ENCODE measurements at places on chromosomes 4 and X. TPM values are rescaled to one million over a fixed set of nuclear protein-coding genes. Genes with fewer than 3 reads are reported as not detected.

DNA sequence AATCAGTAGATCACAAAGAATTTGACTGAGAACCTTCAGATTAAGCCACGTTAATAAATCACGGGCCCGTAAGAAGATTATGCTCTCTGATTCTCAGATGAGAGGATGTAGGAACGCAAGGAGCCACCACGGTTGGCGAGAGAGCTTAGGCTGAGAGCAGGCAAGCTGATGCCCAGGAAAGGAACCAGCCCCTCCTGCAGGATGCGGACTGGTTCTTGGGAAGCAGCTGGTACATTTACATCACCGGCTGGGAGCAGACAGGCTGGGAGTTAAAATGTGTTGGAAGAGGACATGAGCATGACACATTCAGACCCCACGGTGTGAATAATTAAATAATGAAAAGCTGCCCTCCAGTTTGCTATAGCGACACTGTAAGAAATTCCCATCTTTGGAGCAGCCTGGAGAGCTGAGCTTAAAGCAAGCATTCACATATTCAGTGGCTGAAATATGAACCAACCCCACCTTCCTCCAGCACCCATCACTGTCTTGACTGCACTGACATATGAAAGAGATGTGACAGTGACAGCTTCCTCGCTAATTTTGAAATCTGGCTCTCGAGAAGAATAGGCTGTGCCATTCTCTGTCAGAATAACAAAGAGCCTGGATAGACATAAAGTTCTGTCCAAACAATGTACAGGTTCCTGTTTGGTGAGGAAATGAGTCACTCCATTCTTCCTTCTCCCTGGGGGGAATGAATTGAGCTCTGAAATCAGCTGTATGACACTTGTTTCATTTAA lies 33.1 kb downstream of the LNX1 start:
- peak; percentile 72 for DNase-seq

GRCh38 chrX:130155564-130155963 lies 10.1 kb downstream of the AIFM1 start:
- DNase-seq, result no peak

DNA sequence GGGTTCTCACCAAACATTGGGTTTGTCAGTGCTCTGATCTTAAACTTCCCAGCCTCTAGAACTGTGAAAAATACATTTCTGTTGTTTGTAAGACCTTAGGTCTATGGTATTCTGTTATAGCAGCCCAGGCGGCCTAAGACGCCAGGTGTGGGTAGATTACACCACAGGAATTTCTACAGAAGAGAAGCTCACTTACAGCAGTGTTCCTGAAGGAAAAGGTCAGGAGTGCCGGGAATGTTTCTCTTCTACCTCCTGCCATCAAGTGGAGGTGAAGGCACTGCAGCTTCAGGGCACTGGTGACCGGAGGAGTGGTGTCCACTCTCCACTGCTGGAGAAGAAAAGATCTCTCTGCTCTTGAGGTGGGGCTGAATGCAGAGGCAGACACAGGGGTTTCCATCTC lies 45.7 kb downstream of the FHDC1 start:
- DNase-seq, result peak; percentile 16

GRCh38 chr4:123701131-123701575 lies 304.6 kb downstream of the SPRY1 start:
- DNase-seq, result no peak

GRCh38 chr4:33078145-33078544 lies 2358.0 kb downstream of the PCDH7 start:
- no peak for DNase-seq

DNA sequence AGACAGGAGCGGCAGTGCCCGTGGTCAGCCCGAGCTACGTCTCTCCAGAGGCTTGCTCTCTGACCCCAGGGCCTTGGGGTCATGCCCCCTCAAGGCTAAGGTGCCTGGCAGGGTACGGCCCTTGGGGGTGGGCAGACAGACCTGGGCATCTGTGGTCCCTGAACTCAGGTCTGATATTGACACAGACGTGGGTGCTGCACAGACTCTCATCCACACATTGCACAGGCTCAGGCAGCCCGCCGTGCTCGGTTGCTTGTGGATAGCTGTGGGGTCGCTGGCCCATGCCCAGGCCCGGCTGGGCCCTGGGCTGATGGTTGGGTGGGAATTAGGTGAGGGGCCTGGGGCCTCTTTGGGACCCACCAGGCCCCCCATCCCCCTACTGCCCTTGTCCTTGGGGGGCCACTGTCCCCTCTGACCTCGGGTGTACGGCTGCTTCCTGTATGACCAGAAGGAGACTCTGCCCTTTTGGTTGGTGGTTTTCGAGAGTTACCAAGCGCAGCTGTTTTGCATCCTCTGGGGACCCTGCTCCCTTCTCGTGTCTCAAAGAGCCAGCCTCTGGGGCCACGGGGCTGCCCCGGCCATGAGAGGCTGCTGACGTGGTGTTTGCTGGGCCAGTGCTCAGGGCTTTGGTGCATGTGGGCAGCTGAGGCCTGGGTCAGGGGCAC lies 10.1 kb downstream of the FGFRL1 start:
- DNase-seq, result no peak

DNA sequence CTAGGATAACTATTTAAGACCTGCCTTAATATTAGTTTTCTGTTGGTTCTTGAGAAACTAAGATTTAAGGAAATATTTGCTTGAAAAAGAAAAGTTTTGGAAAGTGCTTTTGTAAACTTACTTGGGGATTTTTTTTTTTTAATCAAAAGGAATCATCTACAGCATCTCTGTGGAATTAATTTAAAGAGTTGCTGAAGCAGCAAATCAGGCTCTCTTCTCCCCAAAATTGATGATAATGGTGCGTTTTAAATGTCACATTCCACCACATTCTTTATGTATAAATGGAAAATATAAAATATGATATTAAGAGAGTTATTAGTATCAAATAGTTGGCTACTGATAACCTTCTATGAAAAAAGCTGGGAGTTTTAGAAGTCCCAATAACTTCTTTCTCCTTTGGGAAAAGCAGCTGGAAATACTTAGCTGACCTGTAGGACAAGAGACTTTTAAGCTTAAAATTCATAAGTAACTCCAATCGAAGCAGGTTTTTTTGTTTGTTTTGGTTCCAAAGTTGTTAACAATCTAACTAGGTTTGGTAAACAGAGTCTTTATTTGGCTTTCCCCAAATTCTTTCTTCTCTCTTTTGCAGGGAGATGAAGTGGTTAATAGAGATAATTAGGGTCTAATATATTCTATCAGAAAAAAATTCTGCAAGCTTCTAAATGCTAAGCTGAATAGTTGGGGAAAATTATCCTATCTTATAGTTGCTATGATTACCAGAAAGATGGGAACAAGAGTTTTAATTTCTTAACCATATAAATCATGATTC lies 4.4 kb downstream of the KLF3 start:
- no peak for DNase-seq

RTL9 gene
- not detected for total RNA-seq

PI4K2B gene
- total RNA-seq, result 22.5 TPM

SPOCK3 gene
- not detected for total RNA-seq

CFAP47 gene
- 0.06 TPM for total RNA-seq

FGA gene
- not detected for total RNA-seq

All from Daoy (cell line).